Endothelial cell of umbilical vein (primary cell): ENCODE measurements at places on chromosomes 12 and 14. TPM values are rescaled to one million over a fixed set of nuclear protein-coding genes. Genes with fewer than 3 reads are reported as not detected.
A peak's percentile ranks its signal among the peaks of the same experiment; 100 is the strongest.

DNA sequence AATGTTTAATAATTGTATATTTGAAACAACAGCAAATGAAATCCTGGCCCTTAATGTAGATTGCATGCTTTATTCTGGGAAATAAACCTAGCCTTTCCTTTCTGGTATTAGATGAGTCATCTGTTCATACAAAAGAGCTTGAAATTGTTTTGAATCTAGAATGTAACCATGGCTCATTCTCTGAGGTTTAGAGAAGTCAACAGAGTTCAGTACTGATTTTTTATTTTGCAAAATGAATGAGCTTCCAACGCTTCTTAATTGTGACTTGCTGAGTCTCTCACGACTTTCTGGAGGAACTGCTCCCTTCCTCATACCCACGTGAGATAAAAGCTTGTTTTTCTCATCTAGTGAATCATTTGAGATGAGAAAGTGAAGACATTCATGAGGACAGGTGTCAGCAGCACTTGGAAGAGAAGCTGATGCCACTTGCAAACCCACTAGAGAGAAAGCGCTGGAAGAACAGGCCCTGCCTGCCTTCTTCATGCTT is 509.6 kb downstream of the VRK1 start:
- no peak for DNase-seq

DNA sequence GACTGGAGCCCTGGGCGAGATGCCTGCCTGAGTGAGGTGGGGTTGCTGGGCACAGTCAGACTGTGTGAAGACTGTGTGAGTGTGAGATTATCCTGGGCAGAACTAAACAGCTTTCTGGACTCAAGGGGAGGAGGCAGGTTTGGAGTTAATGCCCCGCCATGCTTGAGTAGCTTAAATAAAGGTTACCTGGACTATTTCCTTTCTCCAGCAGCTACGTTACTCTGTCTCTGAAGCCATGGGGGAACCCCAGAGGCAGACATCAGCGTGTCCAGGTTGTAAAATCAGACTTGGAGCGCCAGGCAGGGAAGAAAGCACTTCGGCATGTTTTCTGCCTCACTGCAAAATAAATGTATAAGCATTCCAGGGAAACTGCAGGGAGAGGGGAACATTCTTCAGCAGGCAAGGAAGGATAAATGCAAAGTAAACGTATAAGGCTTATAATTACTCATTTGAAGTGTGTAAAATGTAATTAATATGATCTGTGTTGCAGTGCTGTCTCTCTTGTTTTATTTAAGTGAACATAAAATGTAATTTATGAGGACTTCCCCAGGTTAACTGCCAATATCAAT is 129.7 kb downstream of the CHST11 start:
- DNase-seq = no peak

DNA sequence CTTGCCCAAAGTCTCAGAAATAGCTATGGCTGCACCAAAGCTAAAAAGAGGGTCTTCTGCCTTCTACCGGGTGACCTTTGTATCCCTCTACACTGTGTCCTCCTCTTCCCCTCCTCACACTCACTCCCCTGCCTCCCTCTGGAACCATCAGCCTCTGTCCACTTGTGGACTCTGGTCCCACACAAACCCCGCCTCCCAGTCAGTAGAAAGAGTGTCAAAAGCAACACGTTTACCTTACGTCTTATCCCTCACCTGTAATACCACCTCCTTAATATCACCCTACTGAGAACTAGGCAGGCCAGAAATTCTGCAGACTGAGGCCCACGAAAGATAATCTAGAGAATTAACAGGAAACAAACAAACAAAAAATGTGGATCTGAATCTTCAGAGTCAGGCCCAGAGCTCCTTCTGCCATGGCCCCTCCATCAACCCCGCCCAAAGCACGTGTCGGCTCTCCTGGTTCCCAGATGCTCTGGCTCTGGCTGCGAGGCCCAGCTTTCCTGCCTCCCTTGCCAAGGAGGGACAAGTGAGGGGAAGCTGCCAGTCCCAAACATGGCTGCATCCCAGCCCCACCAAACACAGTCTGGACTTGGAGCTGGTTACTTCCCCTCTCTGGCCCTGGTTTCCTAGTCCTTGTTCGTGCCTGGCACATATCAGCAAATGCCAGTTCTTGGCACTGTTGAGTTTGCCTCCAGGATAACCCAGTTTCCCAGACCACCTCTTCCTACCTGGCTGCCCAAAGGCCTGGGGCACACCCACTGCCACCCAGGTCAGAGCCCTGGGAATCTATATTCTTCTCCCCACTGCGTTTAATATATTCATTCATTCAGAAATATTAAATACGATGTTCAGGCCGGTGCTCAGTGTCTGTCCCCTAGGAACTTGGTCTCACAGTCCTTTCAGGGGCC is 2.7 kb downstream of the ACTN1 start:
- peak; percentile 35 for DNase-seq

DNA sequence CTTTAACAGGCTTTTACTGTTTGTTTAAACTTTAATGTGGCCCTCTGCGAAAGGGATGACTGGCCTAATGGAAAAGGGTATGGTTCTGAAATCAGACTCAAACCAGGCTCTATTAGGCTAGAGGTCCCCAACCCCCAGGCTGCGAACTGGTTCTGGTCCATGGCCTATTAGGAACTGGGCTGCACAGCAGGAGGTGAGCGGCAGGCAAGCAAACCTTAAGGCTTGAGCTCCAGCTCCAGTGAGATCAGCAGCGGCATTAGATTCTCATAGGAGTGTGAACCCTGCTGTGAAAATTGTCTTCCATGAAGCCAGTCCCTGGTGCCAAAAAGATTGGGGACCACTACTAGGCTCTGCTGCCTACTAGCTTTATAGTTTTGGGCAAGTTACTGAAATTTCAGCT is 11.1 kb downstream of the GALNT4 start:
- no peak for DNase-seq

- DNase-seq = no peak
Observed at GRCh38 chr12:47772738-47773061, 338 bp upstream of the SLC48A1 start.

DNA sequence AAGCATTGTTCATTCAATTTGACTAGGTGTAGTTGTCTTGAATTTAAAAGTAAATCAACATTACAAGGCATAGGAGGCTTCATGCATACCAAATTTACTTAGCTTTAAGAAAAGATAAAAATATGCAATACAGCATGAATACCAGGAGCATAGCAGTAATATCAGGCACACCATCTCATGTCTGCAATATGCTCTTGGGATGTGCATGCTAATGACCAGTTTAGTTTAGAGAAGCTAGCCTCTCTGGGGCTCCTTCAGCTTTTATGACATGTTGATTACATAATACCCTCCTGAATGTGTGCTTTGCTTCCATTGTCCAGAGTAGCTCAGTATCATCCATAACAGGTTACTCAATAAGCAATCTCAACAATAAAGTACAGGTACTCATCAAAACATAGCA is 497.2 kb downstream of the FLRT2 start:
- no peak for DNase-seq

DNA sequence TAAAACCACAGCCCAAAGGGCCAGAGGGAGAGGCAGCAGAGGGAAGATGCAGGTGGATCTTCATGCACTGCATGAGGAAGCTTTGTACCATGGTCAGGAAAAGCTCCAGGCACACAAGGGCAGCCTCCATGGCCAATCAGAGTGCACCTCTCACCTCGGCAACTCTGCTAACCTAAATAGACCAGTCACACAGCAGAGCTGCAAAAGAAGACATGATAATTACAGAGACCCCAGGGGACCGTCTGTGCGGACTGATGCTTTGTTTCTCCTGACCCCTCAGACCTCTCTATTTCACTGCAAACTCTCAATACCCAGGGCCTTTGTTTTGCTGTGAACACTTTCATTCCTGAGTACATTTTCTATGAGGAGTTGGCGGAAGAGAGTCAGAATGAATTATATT is 10.7 kb upstream of the TCL1B start:
- no peak for DNase-seq

DNA sequence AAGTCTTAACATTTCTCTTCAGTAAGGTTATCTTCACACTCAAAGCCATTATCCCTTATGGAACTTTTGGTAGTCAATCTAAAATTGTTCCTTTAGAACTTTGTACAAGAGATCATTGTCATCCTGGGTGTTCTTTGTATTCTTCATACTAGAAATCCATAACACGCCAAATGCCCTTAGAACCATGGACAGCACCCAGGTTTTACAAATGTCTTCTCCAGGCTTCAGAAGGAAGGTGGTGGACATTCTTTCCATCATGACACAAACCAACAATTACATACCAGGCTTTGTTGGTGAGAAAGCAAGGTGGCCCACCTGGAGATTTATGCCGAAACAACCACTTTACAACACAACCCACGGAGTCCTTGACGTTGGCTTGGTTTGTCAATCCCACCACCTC is 365.6 kb upstream of the TBX3 start:
- no peak for DNase-seq

GRCh38 chr12:14211947-14212387 is 153.5 kb upstream of the ATF7IP start:
- DNase-seq = no peak

Gene CLEC1A
- polyA plus RNA-seq = 21.2 and 22.0 TPM in 2 replicates
